ENCODE measurements at places on chromosomes 5 and 9. TPM values are rescaled to one million over a fixed set of nuclear protein-coding genes. Genes with fewer than 3 reads are reported as not detected.

GRCh38 chr5:23303435-23303834 lies 204.0 kb upstream of the PRDM9 start:
- DNase-seq: no peak

DNA sequence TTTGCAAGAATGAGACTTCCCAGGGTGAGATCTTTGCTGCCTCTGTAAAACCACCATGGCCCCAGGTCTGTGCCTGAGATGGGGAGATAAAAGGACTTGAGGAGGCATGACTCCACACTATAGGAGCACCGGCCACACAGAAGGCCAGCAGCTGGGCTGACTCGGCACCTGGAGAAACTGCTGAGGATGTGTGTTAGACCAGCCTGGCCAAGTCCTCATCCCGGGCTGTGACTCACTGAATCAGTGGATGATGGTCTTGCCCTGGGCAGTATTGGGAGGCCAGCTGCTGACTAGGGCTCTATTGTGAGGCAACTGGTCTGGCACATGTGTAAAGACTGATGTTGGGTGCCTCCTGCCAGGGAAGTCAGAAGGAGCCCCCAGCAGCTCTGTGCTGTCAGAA lies 286.2 kb downstream of the ACTL7B start:
- DNase-seq: peak; percentile 81

DNA sequence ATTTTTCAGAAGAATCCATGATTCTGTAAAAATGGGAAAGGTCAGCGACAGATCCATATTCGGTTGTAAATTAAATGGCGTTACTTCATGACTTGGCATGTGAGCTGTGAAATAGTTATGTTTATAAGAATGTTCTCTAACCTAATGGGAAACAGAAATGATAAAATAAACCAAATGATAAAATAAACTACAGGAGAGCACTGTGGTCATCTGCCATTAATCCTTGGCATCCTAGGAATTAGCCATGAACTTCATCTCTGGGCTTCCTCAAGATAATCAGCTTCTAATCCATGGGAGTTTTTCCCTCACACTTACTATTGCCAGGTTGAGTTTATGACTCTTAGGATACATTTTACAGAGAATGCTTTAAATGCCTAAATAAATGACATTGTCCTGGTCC lies 94.6 kb upstream of the SLC30A5 start:
- no peak for DNase-seq

DNA sequence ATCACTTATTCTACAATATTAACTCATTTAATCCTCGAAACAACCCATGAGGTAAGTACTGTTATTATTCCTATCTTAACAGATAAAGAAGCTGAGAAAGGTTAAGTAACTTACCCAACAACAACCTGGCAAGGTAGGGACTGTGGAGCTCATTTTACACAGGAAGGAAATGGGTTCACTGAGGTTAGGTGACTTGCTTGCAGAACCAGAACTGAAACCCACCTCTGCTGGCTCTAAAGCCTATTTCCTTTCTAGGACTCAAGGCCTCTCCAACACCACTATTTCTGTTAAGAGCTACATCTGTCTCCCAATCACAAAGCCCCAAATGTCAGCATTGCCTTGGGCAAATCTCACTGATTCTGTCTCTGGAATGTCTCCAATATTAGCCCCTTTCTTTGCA lies 38.9 kb upstream of the IFNK start:
- no peak for DNase-seq

TBC1D13 gene
- 28.1 TPM for total RNA-seq

WDR31 gene
- 0.51 TPM for total RNA-seq

MYOT gene
- total RNA-seq: not detected
